ENCODE measurements at places on chromosomes 12 and 14. TPM values are rescaled to one million over a fixed set of nuclear protein-coding genes. Genes with fewer than 3 reads are reported as not detected.

Gene BATF
- 1.4 TPM for total RNA-seq

GRCh38 chr12:2415568-2415944 lies 362.8 kb downstream of the CACNA1C start:
- DNase-seq, result no peak

Gene ITGA5
- 9.5 TPM for total RNA-seq

Gene SYNJ2BP
- total RNA-seq, result 24.8 TPM

Gene KERA
- not detected for total RNA-seq

- DNase-seq, result peak; percentile 44
Measured at GRCh38 chr12:5796171-5796958, 148.7 kb downstream of the ANO2 start.

GRCh38 chr12:42498549-42499247 lies 90.8 kb downstream of the PRICKLE1 start:
- DNase-seq, result no peak

GRCh38 chr12:89839444-89839843 lies 130.8 kb upstream of the ATP2B1 start:
- no peak for DNase-seq

GRCh38 chr12:14613718-14614117 lies 46.0 kb upstream of the PLBD1 start:
- DNase-seq, result no peak

GRCh38 chr14:100144996-100145646 lies 14.3 kb downstream of the DEGS2 start:
- peak; percentile 56 for DNase-seq

DNA sequence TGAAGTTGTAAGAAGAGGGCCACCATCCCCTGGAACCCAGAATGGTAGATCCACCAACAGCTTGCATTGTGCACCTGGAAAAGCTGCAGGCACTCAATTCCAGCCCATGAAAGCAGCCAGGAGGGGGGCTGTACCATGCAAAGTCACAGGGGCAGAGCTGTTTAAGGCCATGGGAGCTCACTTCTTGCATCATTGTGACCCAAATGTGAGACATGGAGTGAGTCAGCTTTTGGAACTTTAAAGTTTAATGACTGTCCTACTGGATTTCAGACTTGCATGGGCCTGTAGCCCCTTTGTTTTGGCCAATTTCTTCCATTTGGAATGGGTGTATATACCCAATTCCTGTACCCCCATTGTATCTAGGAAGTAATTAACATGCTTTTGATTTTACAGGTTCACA lies 50.8 kb downstream of the SLC16A7 start:
- DNase-seq, result no peak

Gene B3GNT4
- total RNA-seq, result 0.47 TPM

Gene E2F7
- 31.2 TPM for total RNA-seq

Gene CHGA
- 0.24 TPM for total RNA-seq

GRCh38 chr12:129241852-129242251 lies 388.6 kb downstream of the GLT1D1 start:
- no peak for DNase-seq

DNA sequence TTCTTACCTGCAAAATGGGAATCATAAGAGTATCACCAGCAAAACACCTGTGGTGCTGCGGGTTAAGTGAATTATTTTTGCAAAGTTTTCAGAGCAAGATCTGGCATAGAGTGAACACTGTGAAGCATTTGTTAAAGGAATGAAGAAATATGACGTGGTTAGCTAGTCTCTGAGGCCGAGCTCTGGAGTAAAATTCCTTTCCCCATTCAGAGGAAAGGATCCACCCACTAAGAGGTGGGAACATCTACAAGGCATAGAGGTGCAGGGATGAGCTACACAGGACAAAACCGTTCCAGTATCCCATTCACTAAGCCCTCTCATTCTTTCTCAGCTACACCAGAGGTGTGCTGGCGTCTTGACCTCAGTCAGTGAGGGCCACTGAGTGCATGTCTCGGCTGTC lies 48.5 kb downstream of the JAG2 start:
- DNase-seq, result no peak

Gene TAS2R8
- total RNA-seq, result not detected

GRCh38 chr14:101155575-101155974 lies 252.1 kb upstream of the RTL1 start:
- DNase-seq, result no peak

Gene DBX2
- total RNA-seq, result not detected

DNA sequence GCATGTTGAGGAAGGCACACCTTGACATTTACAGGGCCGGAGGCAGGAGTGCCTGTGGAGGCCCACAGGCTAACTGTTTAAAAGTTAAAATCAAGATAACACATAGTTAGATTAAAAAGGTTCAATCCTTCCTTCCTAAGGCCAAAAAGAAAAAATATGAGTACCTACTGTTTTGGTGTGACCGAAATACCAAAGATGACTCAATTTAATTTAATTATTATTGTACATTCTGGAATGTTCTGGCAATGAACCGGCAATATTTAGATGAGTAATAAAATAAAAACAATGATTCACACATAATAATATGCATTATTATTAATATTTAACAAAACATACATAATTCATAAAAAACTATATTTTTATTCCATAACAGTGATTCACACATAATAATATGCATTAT lies 136.8 kb upstream of the NTF3 start:
- no peak for DNase-seq

GRCh38 chr12:122309564-122310121 lies 43.3 kb upstream of the VPS33A start:
- DNase-seq, result no peak

DNA sequence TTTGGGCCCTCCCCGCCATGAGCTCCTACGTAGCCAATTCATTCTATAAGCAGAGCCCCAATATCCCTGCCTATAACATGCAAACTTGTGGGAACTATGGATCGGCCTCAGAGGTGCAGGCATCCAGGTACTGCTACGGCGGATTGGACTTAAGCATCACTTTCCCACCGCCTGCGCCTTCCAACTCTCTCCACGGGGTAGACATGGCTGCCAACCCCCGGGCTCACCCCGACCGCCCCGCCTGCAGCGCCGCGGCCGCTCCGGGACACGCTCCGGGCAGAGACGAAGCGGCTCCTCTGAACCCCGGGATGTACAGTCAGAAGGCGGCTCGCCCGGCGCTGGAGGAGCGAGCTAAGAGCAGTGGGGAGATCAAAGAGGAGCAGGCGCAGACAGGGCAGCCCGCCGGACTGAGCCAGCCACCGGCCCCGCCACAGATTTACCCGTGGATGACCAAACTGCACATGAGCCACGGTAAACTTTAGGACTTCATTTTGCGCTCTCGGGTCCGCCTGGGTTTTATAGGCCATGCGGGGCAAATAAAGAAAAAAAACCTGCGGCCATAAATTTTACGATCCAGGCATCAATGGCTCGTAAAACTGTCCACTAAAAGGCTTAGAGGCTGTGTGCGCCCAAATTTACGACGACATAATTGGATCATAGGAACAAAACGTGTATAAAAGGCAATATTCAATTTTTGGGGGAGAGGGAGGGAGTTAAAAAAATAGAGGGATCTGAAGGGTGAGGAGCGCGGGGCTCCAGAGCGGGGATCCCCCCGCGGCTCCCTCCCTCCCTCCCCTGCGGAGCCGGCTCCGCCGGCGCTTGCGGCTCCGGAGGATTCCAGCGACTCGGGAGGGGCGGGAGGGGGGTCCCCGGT lies 493 bp downstream of the HOXC5 start:
- peak; percentile 59 for DNase-seq

DNA sequence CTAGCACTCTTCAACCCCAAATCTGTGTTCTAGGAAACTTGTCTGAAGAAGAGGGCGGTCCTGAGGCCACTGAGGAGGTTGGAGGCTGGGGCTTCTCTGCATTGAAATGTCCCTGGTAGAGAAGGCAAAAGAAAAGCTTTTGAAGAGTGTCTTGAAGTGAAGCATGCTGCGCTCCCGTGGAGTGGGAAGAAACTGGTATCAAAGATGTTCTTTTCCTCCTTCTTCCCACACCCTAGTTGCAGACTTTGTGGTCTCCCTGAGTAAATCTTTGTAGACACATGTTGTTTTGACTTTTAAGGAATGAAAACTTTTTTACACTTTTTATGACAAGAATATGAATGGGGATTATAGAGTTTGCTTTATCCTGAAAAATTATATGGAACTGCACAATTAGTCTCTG lies 59.0 kb upstream of the ANP32D start:
- DNase-seq, result no peak

DNA sequence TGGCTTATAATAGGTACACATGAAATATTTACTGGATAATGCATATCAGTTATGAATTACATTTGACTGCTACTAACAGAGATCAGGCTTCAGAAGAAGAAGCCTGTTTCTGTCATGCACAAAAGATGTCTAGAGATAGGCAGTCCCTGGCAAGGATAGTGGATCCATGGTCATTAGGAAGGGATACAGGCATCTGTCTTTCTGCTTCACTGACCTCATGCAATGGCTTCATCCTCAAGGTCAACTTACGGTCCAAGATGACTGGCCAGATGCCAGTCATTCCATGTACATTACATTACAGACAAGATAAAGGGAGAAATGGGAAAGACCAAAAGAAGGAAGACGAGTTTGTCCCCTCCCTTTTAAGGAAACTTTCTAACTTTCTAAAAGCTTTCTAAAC lies 94.0 kb downstream of the NUAK1 start:
- no peak for DNase-seq

- DNase-seq, result no peak
Measured at GRCh38 chr14:38839694-38840365, 263.2 kb downstream of the SEC23A start.

GRCh38 chr12:121326996-121327674 lies 25.1 kb downstream of the ANAPC5 start:
- DNase-seq, result no peak

DNA sequence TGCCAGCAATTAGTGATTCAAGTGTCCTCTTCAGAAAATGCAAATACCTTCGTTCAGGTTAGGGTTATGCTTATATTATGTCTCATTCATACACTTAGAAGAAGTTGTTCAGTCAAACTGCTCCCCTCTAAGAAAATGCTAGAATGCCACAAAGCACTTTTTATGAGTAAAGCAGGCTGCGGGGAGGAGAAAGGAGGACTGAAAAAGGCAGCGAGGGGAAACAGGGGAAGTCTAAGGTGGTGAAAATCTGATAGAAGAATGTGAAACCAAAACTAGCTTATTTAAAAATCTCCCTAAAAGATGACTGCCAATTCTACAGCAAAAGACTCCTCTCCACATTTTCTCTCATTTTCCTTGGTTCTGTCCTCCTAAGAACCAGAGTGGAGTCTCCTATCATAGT lies 70.1 kb downstream of the PRKD1 start:
- DNase-seq, result no peak

Gene TC2N
- total RNA-seq, result 86.6 TPM

Gene LRRC9
- total RNA-seq, result not detected

Data from Calu3 (cell line).